ENCODE measurements at places on chromosomes 12 and 14.

DNA sequence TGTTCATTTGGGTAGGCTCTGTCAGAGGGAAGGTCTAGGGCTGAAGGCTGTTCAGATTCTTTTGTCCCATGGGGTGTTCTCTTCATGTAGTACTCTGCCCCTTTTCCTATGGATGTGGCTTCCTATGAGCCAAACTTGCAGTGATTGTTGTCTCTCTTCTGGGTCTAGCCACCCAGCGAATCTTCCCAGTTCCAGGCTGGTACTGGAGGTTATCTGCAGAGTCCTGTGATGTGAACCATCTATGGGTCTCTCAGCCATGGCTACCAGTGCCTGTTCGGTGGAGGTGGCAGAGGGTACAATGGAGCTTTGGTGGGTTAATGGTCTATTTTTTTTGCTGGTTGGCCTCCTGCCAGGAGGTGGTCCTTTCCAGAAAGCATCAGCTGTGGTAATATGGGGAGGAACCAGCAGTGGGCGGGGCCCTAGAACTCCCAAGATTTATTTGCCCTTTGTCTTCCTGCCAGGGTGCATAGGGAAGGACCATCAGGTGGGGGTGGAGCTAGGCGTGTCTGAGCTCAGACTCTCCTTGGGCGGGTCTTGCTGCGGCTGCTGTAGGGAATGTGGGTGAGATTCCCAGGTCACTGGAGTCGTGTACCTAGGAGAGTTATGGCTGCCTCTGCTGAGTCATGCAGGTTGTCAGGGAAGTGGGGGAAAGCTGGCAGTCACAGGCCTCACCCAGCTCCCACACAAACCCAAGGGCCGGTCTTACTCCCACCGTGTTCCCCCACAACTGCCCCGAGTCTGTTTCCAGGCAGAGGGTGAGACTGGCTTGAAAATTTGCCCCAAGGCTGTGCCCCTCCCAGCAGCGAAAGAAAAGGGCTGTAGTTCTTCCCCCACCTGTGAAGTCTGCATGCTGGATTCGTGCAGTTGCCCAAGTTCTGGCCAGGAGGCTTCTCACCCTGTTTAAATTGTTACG is 17.5 kb downstream of the MTRFR start:
- DNase-seq, result peak; percentile 63

GRCh38 chr12:23694307-23694706 is 255.2 kb downstream of the SOX5 start:
- no peak for DNase-seq

DNA sequence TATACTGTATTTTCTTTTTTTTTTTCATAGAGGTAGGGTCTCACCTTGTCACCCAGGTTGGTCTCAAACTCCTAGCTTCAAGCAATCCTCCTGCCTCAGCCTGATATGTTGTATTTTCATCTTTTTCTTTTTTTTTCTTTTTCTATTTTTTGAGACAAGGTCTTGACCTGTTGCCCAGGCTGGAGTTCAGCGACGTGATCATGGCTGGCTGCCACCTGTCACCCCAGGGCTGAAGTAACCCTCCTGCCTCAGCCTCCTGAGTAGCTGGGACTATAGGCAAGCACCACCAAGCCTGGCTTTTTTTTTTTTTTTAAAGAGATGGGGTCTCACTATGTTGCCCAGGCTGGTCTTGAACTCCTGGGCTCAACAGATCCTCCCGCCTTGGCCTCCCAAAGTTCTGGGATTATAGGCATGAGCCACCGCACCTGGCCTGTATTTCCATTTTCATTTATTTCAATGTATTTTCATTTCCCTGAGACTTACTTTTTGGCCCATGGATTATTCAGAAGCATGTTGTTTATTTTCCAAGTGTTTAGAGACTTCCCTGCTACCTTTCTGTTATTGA is 16.2 kb upstream of the ARF6 start:
- DNase-seq, result no peak

- DNase-seq, result no peak
These were observed 32.0 kb downstream of the ITGA7 start for GRCh38 chr12:55675666-55676065.

DNA sequence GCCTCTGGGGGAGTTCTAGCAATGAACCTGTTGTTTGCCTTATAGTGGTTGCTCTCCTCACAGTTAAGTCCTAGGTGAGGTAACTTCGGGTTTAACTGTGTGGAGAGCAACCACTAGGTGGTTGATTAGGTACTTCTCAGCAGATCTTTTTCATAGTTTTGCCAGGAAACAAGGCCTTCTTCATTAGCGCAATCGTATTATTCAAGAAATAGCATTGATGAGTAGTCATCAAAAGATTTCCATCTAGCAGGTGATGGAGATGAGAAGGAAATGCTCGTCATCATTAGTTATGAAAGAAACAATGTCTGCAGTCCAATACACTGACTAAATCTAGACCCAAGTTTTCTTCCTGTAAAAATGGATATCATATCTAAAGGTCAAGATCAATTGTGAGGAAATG is 923.3 kb downstream of the AACS start:
- no peak for DNase-seq

GRCh38 chr14:55450987-55451386 is 10.6 kb upstream of the TBPL2 start:
- DNase-seq, result no peak

DNA sequence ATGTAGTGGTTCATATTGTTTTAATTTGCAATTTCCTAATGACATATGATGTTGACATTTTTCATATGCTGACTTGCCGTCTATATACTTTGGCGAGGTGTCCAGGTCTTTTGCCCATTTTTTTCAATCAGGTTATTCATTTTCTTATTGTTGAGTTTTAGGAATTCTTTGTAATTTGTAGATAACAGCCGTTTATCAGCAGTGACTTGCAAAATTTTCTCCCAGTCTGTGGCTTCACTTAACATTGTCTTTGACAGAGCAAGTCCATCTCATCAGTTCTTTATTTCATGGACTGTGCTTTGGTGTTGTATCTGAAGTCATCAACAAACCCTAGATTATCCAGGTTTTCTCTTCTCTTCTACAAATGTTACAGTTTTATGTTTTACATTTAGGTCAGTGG is 12.6 kb upstream of the KLHDC2 start:
- no peak for DNase-seq

GRCh38 chr14:102853648-102854047 is 68.8 kb upstream of the AMN start:
- no peak for DNase-seq

- no peak for DNase-seq
These were observed 13.7 kb downstream of the TCTN1 start for GRCh38 chr12:110627500-110628195.

- no peak for DNase-seq
These were observed 11.3 kb downstream of the ALDH1L2 start for GRCh38 chr12:105072888-105073488.

DNA sequence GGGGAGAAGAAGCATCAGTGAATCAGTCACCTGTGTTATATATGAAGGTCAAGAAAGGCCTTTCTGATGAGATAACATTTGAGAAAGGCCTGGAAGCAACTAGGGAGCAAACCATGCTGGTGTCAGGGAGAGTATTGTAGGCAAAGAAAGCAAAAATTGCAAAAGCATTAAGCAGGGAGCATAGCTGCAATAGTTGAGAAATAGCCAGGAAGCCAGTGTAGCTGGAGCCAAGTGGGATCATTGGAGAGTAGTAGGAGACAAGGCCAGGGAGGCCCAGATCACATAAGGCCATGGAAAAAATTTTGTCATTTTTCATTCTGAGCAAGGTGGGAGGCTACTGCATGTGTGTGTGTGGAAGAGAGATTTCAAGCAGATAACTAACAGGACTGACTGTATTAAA is 18.8 kb upstream of the MAGOHB start:
- no peak for DNase-seq

GRCh38 chr14:75322746-75323145 is 44.1 kb downstream of the FOS start:
- no peak for DNase-seq

DNA sequence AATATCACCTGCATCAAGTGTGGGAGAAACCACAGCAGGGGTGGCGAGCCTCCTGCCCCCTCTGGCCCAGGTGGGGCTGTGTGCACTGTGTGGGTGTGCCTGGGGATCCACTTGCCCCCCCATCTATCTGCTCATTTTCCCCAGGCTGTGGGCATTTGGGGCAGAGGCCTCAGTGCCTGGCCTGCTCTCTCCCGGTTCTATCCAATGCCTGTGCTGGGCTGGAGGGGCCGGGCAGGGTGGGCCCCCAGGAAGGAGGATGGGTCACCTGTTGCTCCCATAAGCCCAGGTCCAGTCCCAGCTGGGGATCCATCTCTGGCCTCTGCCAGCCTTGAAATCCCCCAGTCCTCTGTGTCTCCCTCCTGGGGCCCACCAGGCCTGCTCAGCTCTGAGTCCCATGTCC is 105.6 kb downstream of the TMEM121 start:
- DNase-seq, result no peak

- DNase-seq, result no peak
These were observed 10.0 kb upstream of the IFI27L2 start for GRCh38 chr14:94139421-94139820.

- no peak for DNase-seq
These were observed 88.4 kb downstream of the TMCC3 start for GRCh38 chr12:94561943-94562411.

GRCh38 chr14:79144896-79145295 is 974.7 kb downstream of the NRXN3 start:
- no peak for DNase-seq

- DNase-seq, result peak; percentile 23
These were observed 1.5 kb downstream of the WNK1 start for GRCh38 chr12:753611-754472.

- DNase-seq, result no peak
These were observed 62.8 kb upstream of the CCDC91 start for GRCh38 chr12:28127455-28127854.

- DNase-seq, result no peak
These were observed 40.0 kb downstream of the GPR65 start for GRCh38 chr14:88044776-88045446.

GRCh38 chr12:101616027-101616494 is 21.3 kb downstream of the MYBPC1 start:
- no peak for DNase-seq

DNA sequence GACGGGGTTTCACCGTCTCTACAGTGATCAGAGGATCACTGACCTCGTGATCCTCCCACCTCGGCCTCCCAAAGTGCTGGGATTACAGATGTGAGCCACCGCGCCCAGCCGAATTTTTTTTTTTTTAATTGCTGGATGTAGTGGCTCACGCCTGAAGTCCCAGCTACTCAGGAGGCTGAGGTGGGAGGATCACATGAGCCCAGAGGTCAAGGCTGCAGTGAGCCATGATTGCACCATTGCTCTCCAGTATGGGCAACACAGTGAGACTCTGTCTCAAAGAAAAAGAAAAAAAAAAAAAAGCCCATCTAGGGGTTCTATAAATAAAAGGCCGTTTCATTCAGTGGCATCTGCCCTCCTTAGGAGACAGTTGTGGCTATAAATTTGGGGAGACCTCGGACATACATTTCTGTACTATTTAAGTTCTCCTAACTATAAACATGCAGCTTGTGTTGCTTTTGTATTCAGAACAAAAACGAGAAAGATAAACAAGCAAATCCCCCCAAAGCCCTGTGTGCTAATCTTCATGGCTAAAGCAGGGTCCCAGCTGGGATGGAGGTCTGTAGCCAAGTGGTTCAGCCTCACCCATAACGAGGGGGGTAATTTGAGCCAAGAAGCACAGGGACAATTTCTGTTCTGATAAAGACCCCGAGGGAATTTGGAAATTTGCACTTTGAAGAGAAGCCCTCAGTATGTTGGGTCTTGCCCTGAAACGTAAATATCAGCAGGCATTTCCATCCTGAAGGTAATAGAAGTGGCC is 35.0 kb upstream of the BCL7A start:
- no peak for DNase-seq

DNA sequence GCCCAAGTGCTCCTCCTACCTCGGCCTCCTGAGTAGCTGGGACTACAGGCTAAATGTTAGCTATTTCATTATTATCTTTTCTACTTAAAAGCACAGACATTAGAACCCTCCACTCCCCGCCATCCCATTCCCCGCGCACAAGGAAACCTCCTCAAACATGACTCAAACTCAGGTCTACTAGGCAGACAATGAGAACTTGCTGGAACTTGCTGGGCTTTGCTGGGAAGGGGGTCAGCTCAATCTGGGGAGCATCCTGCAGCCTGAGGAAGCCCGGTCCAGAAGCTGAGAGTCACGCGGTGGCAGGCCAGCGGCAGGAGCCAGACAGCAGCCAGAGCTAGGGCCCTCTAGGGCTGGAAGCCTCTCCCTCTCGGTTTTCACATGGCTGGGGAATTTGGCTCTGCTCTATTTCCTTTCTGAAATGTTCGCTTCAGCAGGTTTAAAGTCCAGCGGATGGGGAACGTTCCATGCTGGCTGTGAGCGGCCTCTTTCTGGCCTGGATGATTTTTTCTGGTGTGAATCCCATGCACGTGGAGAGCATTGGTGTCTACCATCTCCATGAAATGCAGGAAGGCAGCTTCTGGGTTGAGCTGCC is 68.5 kb downstream of the SLC6A12 start:
- DNase-seq, result no peak

- no peak for DNase-seq
These were observed 109.6 kb downstream of the BCAT1 start for GRCh38 chr12:24839268-24839791.

GRCh38 chr12:125371033-125371432 is 305.8 kb downstream of the AACS start:
- DNase-seq, result no peak

DNA sequence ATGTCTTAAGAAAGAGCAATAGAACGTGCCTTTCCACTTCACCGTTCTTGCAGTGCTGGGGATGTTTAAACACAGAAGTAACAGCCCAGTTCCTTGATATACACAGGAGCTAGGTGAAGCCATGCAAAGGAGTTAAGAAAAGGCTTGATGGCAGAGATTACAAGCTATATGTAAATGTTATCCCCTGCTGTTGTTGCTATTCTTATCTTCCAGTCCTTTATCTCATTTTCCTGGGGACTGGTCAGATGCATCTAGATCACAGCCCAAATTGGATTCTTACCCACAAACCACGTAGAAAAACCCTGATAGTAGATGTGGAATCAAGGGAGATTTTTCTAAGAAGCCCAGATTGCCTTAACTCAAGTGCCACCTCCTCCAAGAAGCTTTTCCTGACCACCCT is 5.5 kb downstream of the ASCL1 start:
- DNase-seq, result no peak

- DNase-seq, result no peak
These were observed 74.6 kb downstream of the SCARB1 start for GRCh38 chr12:124788936-124789555.

- DNase-seq, result no peak
These were observed 49.5 kb upstream of the NUAK1 start for GRCh38 chr12:106188256-106188655.

GRCh38 chr14:87732562-87732961 is 260.4 kb downstream of the GALC start:
- DNase-seq, result no peak

GRCh38 chr12:11880381-11880780 is 190.4 kb upstream of the BCL2L14 start:
- no peak for DNase-seq

DNA sequence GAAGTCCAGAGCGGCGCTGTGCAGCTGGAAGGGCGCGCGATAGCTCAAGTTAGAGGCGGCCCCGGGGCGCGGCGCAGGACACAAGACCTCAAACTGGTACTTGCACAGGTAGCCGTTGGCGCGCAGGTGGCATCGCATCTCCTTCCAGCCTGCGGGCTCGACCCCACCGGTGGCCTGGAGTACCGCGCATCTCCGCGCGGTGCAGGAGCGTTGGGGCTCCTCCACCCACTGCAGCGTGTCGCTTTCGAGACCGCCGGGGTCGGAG is 553 bp downstream of the CLEC14A start:
- DNase-seq, result no peak
